ENCODE measurements at places on chromosomes 13 and 19.

- DNase-seq = no peak
Measured at GRCh38 chr19:5806133-5806489, 1.2 kb downstream of the NRTN start.

GRCh38 chr19:2680808-2681207 is 21.7 kb downstream of the GNG7 start:
- DNase-seq = no peak

GRCh38 chr13:51359352-51359751 is 19.9 kb downstream of the SERPINE3 start:
- no peak for DNase-seq

GRCh38 chr19:46733690-46734292 is 12.1 kb upstream of the FKRP start:
- DNase-seq = no peak

GRCh38 chr19:52171321-52172169 is at the start of gene ZNF836:
TSS of gene ZNF836 (minus strand) at chr19:52171621. CDS start at chr19:52168072, 3,549 bp downstream.
- peak; percentile 88 for DNase-seq

GRCh38 chr13:23588666-23589065 is 18.5 kb downstream of the TNFRSF19 start:
- no peak for DNase-seq

- DNase-seq = no peak
Measured at GRCh38 chr13:110664673-110665072, 41.2 kb downstream of the CARS2 start.

- no peak for DNase-seq
Measured at GRCh38 chr13:80496721-80497397, 155.9 kb upstream of the SPRY2 start.

DNA sequence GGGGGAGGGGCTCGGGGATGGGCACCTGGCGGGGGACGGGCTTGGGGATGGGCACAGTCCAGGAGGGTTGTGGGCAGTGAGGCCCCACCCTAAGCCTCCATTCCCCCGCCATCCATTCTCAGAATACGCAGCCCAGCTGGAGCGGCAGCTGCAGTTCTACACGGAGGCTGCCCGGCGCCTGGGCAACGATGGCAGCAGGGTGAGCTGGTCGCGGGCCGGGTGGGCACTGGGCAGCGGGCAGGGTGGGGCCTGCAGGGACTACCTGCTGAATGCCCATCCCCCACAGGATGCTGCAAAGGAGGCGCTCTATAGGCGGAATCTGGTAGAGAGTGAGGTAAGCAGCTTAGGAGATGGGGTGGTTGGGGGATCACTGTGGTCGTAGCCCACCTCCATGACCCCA is 8.3 kb downstream of the PODNL1 start:
- no peak for DNase-seq

GRCh38 chr19:46648060-46648960 is 12.3 kb upstream of the GNG8 start:
- DNase-seq = no peak

DNA sequence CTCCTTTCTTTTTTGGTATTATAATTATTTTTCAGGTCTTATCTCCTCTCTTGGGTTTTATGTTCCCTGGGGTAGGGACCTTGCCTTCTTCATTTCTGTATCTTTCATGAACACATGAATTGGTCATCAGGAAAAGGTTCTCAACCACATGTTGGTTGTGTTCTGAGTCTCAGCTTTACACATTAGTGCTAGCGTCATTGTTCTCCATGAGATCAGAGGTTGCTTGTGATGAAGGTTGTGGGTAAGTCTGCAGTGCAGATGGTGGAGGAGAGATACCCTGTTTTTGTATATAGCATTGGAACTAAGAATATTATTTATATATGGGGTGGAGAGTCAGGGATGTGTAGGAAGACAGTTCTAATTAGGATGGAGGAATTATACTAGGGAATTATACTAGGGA is 24.5 kb upstream of the CEACAM8 start:
- DNase-seq = no peak

DNA sequence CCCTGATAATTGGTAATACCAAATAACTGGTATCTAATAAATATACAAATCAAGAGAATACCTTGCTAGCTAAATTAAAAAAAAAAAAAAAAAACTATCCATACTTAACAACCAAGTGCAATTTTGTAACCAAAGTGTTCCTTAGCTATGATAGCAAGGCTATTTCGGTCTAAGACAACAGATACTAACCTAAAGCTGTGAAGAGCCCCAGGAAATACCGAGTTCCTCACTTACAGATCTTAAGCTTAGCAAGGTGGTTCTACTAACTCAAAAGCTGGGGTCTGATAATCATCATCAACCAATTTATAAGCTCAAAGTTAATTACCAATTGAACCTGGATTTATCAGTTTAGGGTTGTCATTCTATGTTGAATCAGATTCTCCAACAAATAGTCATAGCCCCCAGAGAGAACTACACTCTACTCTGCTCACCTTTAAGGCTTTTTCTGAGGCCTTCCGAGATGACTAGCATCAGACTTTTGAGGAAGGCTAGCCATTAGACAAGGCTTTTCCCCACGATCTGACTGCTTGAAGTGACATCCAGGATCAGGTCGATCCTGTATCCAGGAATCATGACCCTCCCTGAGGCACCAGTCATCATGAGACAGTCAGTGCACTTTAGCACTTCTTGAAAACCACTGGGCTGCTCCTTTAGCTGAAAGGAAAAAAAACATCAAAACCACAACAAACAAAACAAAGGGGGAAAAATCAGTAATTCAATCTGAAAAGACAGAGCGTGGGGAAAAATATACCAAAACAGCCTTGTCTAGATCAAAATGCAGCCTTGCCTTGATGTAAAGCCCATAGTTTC is 31.9 kb downstream of the INTS6 start:
- no peak for DNase-seq

GRCh38 chr19:3482507-3483225 is 575 bp downstream of the SMIM44 start:
- no peak for DNase-seq

GRCh38 chr19:2132731-2133490 is 18.5 kb downstream of the AP3D1 start:
- DNase-seq = no peak

GRCh38 chr13:77345150-77345780 is 18.4 kb upstream of the MYCBP2 start:
- DNase-seq = no peak

- DNase-seq = no peak
Measured at GRCh38 chr13:82934000-82934399, 948.3 kb downstream of the SLITRK1 start.

- DNase-seq = no peak
Measured at GRCh38 chr13:36341718-36342117, 4.5 kb downstream of the SPART start.

DNA sequence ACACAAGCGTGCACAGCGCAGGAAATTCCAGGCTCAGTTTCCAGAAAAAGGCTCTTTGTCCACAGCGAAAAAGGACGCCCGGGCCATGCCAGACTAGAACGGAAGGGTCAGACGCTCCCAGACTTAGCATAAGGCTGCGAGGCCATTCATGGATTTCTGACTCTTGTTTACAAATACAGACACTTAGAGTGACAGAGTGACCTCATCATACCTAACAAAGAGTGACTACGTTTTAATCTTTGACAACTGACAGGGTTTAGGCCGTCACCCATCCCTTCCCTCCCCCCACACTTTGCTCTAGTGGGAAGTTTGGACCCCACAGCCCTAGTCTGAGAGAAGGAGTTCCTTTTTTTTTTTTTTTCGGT is 418 bp upstream of the ZNF709 start:
- no peak for DNase-seq

DNA sequence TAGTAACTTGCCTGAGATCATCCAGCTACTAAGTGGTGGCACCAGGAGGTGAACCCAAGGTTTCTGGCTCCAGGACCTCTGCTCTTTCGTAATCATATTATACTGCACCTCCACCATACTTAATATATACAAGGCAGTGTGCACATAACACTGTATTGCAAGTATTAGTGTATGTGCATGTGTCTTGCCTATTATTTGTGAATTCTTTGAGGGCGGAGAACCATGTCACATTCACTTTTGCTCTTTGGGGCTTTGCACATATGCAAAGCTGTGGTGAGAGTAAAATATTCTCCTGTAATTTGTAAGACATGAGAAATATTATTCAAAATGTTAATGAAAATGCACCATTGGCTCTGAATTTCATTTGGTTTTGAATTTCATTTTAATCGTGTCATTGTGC is 78.6 kb downstream of the DGKH start:
- no peak for DNase-seq

Measured in muscle of arm (tissue), 14 donors.